Stimulated activated CD4-positive, alpha-beta T cell treated with anti-CD3 and anti-CD28 coated beads, TNF-alpha, amount 100 ng/mL, for 24 hours (primary cell): ENCODE measurements at places on chromosomes 4 and X.

- DNase-seq = no peak
Measured at GRCh38 chr4:158535130-158535614, 13.5 kb downstream of the RXFP1 start.

DNA sequence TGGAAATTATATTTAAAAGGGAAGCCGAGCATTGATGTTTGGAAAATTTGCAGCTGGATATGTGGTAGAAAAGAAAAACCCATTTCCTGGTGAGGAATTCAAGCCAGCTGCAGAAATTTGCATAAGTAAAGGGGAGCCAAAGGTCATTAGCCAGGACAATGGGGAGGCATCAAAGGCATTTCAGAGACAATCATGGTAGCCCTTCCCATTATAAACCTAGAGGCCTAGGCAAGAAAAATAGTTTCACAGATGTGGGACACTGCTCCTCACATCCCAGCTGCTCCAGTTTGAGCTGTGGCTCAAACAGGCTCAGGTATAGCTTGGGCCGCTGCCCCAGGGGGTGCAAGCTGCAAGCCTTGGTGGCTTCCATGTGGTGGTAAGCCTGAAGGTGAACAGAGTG is 35.8 kb downstream of the NAP1L3 start:
- no peak for DNase-seq

- no peak for DNase-seq
Measured at GRCh38 chr4:155489271-155489670, 112.5 kb upstream of the MAP9 start.

GRCh38 chr4:37726666-37727065 is 40.5 kb upstream of the RELL1 start:
- no peak for DNase-seq

DNA sequence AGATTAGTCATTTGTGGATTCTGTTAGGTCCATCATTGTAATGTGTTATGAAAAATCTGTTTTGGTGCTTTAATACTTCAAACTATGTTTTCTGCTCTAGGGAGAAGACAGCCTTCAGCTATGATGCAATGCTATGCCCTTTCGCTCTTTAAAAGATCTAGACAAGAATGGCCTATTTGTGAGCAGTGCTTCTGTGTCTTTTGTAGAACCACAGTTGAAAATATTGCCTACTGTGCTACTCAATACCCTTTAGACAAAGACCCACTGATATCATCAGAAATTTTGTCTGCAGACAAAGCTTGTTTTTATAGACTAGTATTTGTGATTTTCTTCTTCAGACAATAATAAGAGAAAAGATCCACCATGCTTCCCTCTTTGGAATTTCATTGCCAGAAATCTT is 44.6 kb upstream of the SLITRK2 start:
- no peak for DNase-seq
